ENCODE measurements at places on chromosomes 11 and 22. TPM values are rescaled to one million over a fixed set of nuclear protein-coding genes. Genes with fewer than 3 reads are reported as not detected.

The HORMAD2 gene
- total RNA-seq = not detected

The NCF4 gene
- total RNA-seq = not detected

The GNAZ gene
- total RNA-seq = 0.32 TPM

The MICAL2 gene
- total RNA-seq = 179 TPM

The SYT12 gene
- total RNA-seq = under 0.01 TPM

The EFCAB6 gene
- 0.65 TPM for total RNA-seq

The HSCB gene
- 23.3 TPM for total RNA-seq

The TALDO1 gene
- total RNA-seq = 182 TPM

The PIH1D2 gene
- 0.32 TPM for total RNA-seq

The TAF1D gene
- 101 TPM for total RNA-seq

The GTSE1 gene
- total RNA-seq = 3.6 TPM

The SERHL2 gene
- 3.6 TPM for total RNA-seq

The GAS2 gene
- total RNA-seq = not detected

The ADAMTS8 gene
- total RNA-seq = not detected

Data from cardiac atrium fibroblast (primary cell).